SHP77 (cell line): ENCODE measurements at places on chromosomes 11 and 22.

DNA sequence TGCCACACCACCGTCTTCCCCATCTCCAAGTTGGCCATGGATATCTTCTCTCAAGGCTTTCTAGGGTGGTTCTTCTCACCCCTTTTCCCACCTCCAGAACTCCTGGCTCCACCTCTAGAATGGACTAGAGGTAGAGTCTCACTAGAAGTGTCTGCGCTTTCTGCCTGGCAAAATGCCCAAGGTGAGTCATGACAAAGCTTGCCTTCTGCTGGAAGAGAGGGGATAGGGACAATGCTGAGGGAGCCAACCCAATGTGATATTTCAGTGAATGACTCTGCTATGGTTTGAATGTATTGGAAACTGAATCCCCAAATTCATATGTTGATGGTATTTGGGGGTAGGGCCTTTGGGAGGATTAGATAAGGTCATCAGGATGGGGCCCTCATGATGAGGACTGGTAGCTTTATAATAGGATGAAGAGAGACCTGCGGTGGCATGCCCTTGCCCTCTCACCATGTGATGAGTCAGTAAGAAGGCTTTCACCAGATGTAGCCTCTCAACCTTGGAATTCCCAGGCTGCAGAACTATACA lies 4.1 kb upstream of the CD82 start:
- no peak for DNase-seq

DNA sequence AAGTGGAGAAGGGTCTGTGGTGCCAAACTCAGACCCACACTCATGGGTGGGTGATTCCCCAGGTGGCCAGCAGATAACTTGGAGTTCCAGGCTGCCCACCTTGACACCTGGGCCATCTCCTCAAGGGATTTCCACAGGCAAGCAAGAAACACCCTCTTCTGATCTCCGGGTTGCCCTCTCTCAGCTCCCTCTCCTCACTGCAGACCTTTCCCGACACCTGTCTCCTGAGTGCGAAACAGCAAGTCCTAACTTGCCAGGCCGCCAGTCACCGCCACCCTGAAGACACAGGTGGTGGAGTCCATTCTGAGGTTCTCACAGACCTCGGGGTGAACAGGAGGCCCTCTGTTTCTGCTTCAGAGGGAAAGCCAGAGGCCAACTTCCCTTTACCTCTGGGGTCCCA lies 16.6 kb downstream of the GALNT18 start:
- DNase-seq = no peak

DNA sequence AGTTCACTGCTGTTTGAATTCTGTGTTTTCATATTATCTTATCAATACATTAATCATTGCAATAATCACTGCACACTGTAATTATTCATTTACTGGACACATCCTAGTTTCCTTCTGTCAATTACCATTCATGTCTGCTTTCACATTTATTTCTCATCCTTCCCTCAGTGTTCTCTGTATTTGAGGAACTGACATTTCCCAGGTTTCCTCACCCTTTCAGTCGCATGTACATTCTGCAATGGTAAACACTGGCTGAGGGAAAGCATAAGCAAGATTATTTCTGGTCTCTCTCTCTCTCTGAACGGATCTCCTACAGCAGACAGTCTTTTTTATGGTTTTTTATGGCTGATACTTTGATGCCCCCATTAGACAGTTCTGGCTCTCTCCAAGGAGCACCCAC lies 4.2 kb upstream of the HBD start:
- no peak for DNase-seq

DNA sequence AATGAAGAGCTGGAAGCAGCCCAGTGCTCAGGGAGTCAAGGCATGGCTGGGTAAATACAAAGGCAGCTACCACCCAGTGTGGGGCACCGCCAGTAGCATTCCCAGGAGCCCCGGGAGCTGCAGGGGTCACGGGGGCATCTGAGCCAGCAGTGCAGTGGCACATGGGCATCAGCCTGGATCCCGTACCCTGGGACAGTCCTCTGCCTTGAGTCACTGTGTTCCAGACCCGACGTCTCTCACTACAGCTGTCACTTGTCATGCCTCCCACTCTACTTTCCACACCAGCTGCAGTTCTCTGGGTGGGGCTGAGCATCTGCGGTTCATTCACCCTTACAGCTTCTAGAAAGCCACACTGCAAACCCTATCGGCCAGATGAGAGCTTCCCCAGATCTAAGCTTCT lies 29.6 kb downstream of the DHCR7 start:
- no peak for DNase-seq

GRCh38 chr11:64878223-64878493 lies 263 bp downstream of the EHD1 start:
- no peak for DNase-seq

GRCh38 chr11:75920848-75921247 lies 105.8 kb downstream of the UVRAG start:
- no peak for DNase-seq

GRCh38 chr11:44865866-44866272 lies 84.8 kb downstream of the TP53I11 start:
- no peak for DNase-seq

GRCh38 chr11:2147391-2147790 lies 8.2 kb upstream of the IGF2 start:
- no peak for DNase-seq

DNA sequence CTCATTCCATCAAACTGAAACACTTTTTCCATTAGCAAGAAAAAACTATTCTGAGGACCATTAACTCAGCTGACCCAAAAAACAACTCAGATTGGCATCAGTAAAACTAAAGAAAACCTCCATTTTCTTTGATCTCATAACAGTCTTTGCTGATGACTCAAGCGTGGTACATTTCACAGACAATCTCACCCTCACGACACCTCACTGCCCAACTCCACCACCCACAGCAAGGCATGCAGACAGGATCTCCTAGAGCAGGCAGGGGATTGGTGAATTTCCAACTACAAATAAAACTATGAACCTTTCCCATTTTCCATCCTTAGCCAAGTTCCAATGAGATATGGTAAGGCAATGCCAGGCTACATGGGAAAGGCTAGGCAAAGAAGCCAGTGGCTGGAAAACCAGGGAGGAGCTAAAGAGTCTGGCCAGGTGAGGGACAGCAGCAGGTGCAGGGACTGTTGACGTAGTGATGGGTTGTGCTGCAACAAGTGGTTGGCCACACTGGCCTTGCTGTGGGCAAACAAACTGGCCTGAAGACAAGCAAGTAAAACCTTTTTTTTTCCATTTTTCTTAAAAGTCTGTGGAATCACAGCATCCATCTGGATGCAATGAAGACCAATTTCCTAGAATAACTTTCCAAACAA lies 97.2 kb downstream of the SERGEF start:
- no peak for DNase-seq

DNA sequence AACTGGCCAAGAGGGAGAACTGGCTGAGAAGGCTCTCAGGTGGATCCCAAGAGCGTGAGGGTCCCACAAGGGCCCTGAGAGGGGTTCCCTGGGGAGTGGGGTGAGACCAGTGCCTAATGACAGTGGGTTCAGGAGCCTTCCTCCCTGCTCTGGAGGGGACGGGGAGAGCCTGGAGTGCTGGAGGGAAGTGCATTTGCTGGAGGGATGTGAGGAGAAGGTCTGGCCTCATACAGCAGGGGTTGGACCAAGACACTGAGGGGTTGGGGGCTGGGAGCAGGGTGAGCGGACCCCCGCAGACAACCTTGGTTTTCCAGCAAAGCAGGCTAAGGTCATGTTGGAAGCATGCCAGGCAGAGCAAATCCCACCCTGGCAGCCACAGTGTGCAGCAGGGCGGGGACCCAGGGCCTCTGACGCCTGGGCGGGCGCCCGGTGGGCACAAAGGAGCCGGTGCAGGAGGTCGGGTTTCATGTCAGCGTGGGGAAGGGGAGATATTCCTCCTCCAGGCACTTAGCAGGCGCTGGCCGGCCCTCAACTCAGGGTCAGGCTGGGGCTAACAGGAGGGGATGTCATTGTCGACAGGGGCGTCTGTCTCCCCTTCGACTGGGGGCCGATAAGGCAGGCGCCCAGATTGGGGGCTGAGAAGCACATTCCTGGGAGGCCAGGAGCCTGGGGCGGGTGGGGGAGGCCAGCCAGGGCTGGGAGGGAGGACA lies 3.1 kb upstream of the DERL3 start:
- DNase-seq = no peak

GRCh38 chr11:111676878-111677585 lies 74.8 kb downstream of the SIK2 start:
- DNase-seq = no peak

DNA sequence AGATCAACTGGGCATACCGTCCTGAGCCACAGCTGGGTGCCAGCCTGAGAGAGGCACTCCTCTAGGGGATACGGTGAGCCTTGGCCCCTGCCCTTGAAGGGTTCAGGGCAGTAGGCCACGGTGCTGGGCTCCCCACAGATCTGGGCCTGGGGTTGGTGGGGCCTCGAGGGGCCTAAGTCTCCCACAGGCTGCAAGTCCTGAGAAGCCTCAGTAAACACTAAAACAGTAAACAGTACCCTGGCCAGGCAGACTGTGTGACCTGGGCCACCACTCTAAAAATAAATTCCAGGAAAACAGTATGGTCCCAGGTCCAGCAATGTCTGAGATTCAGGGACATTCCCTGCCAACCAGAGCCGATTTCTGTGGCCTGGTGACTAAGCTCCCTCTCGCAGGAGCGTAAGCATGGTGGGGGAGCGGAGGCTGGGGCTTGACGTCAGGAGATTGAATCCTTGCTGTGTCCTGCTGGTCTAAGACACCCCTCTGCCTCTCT lies 2.3 kb upstream of the RHOD start:
- no peak for DNase-seq

DNA sequence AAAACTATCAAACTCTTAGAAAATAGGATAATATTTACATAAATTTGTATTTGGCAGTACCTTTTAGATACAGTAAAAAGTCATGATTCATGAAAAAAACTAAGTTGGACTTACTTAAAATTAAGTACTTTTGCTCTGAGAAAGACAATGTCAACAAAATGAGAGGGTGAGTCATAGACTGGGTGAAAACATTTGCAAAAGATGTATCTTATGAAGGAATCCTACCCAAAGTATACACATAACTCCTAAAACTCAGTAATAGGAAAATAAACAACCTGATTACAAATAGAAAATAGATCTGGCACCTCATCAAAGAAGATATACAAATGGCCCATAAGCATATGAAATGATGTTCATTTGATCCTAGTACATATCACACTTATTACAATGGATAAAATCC lies 1154.6 kb downstream of the JRKL start:
- no peak for DNase-seq

GRCh38 chr11:118928870-118929500 lies 3.3 kb upstream of the BCL9L start:
- no peak for DNase-seq

GRCh38 chr11:109963101-109963500 lies 130.1 kb upstream of the ZC3H12C start:
- DNase-seq = no peak

- DNase-seq = no peak
Measured at GRCh38 chr11:1060852-1061616, 13.6 kb upstream of the MUC2 start.

- no peak for DNase-seq
Measured at GRCh38 chr11:107275632-107276031, 182.0 kb downstream of the CWF19L2 start.

DNA sequence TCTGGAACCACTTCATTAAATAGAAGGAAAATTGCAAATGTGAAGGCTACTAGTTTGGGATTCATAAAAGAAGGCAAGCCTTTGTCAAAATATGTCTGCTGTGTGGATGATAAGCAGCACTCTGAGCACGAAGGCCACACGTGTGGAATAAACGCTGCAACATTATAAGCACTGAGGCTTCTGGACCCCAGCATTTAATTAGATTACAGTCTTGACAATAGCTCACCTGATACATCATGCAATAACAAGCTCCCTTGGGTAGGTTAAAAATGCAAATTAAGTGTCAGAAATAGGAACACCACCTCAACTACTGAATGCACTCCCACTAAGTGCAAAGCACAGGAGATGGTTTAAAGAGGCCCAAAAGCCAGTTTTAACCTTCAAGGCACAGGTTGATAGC lies 179.3 kb downstream of the LARGE1 start:
- no peak for DNase-seq

GRCh38 chr11:47332791-47333525 lies 19.5 kb downstream of the MYBPC3 start:
- DNase-seq = no peak

GRCh38 chr11:88494848-88495247 lies 157.3 kb upstream of the CTSC start:
- DNase-seq = no peak

DNA sequence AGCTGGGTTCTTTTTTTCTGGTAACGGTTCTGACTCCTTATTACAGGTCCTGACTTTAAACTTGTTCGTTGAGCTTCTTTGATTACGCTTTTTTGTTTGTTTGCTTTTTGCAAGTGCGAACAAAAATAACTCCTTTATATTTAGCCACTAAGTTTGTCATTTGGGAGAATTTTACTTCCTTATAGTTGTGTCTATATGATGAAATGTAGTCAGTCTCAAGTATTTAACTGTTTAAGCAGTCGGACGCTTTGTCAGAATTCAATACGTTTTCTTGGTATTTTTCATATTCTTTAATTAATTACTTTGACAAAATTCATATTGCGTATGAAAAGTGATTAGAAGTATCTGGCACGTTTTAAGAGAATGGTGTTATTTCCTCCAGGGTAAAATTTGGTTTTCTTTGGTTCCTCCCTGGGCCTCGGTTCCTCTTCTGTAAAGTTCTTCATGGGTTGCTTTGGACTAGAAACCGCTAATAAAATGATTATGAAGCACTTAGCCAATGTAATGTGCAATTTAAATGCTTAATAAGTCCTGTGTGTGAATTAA lies 1.3 kb downstream of the CBL start:
- no peak for DNase-seq

DNA sequence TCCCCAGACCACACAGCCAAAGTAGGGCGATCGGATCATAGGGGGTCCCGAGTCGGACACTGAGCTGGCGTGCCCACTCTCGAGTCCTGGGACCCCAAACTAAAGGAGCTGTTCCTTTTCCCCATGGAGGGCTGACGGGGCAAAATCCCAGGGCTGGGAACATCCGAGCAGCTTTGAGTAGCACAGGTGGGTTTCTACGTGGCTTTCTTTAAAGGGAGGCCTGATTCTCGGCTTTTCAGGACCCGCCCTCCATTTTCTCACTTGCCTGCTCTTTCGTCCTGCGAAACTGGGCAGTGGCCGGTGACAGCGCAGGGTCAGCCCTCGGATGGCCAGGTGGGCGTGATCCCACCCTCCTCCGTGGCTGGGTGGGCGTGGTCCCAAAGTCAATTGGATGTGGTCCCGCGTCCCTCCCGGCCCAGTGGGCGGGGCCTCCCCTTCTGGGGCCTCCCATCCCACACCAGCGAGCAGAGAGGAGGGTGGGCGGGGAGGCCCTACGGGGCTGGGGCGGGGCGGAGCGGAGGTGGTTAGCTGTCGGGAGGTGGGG lies 17.5 kb upstream of the TXNRD2 start:
- DNase-seq = no peak
